MG63 (cell line): ENCODE measurements at places on chromosomes 16 and 17. TPM values are rescaled to one million over a fixed set of nuclear protein-coding genes. Genes with fewer than 3 reads are reported as not detected.

SHBG gene
- total RNA-seq = not detected in 2 replicates

ZSCAN10 gene
- not detected in 2 replicates for total RNA-seq

DYNLL2 gene
- total RNA-seq = 10.2 and 12.8 TPM in 2 replicates

LONP2 gene
- total RNA-seq = 24.8 and 30.7 TPM in 2 replicates

EVPL gene
- not detected in 2 replicates for total RNA-seq

HEATR9 gene
- not detected in 2 replicates for total RNA-seq

FOXC2 gene
- 4.6 and 7.1 TPM in 2 replicates for total RNA-seq

PIRT gene
- total RNA-seq = not detected in 2 replicates

ITGB4 gene
- not detected in 2 replicates for total RNA-seq

TBC1D3K gene
- not detected in 2 replicates for total RNA-seq

B3GNT9 gene
- total RNA-seq = 5.2 and 10.0 TPM in 2 replicates

CCDC200 gene
- total RNA-seq = not detected in 2 replicates

C17orf50 gene
- not detected in 2 replicates for total RNA-seq

SLC5A11 gene
- total RNA-seq = not detected in 2 replicates
